ENCODE measurements at places on chromosomes 3 and 15.
A peak's percentile ranks its signal among the peaks of the same experiment; 100 is the strongest.

DNA sequence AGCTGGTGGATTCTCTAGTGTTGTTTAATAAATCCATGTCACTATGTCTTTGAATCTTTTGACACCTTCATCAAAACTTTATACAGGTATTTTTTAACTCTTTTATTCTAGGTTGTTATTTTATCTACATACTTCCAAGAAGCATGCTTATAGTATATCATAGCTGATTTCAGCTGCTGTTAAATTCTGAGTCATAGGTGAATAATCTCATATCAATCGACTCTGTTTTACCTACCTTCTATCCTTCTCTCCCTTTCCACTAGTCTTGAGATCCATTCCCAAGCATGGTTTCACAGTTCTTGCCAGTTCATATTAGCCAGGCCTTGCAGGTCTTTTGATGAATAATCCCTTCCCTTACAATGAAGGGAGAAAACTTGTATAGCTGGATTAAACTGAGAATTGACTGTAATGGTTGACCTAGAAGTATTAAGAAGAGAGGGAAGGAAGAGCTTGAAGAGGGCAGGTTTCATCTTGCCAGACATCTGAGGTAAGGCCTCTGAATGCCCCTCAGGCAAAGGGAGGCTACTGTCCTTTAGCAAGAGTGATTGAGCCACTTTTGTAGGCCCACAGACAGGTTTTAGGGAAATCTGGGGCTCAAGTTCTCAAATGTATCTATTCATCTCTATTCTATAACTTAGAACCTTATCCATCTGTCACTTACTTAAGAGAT lies 146.4 kb downstream of the EPHA6 start:
- no peak for DNase-seq

GRCh38 chr3:35677797-35678196 lies 38.5 kb downstream of the ARPP21 start:
- no peak for DNase-seq

DNA sequence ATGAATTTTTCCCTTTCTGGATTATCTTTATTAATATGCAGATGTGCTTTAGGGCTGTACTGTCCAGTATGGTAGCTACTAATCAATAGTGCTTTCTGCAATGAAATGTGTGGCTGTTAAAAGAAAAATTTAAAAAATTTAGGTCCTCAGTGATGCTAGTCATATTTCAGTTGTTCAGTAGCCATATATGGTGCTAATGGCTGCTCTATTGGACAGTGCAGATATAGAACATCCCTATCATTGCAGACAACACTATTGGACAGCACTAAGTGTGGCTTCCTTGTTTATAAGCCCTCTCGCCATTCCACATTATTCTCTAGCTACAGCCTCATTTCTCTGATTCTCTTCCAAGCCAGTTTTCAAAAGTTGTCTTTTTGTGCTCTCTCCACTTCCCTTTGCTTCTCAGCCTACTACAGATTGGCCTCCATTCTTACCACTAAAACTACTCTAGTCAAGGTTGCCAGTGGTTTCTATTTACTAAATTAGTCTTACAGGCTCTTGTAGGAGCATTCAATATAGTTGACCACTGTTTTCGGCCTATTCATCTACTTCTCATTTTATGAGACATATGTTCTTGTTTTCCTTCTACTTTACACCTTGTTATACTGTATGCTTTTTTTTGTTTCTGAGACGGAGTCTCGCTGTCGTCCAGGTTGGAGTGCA lies 9.5 kb downstream of the MAPK6 start:
- DNase-seq = no peak

DNA sequence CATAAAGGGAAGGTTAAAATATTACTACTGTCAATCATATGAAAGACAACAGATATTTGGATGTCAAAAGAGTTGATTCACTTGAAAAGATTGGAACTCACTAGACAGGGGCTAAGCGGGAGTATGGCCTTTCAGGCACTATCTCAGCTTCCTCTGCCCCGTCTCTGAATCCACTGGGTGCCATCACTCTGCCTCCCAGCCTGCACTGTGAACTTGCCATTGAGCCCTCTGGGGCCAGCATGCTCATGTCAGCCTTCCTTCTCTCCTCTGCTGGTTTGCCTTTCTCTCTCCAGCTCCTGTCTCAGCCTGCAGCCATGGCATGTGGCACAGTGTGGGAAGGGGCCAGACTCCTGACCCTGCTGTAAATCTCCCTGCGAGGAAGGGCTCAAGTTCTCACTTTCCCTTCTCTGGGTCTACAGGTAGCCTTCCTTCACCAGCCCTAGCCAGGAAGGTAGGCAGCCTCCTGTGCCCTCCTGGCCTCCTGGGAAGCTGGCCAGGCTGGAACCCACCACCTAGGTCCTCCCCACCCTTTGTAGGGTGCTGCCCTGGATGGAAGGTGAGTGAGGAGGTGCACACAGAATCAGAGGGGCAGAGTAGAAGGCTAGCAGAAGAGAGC lies 54.0 kb upstream of the SLCO2A1 start:
- DNase-seq = no peak

DNA sequence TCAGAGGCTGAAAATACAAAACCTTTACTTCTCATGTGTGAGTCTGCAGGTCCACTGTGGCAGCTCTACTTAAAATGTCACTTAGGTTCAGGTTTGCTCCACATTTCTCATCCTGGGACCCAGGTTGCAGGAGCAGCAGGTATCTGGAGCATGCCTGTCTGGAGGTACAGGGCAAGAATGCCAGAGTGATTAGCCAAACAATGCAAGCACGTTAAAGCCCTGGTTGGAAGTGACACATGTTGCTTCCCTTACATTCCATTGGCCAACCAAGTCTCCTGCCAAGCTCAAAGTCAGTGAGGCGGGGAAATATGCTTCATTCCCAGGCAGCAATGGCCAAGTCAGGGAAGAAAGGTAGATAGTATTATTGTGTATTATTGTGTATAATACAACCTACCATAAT lies 76.8 kb upstream of the ARL6 start:
- no peak for DNase-seq

DNA sequence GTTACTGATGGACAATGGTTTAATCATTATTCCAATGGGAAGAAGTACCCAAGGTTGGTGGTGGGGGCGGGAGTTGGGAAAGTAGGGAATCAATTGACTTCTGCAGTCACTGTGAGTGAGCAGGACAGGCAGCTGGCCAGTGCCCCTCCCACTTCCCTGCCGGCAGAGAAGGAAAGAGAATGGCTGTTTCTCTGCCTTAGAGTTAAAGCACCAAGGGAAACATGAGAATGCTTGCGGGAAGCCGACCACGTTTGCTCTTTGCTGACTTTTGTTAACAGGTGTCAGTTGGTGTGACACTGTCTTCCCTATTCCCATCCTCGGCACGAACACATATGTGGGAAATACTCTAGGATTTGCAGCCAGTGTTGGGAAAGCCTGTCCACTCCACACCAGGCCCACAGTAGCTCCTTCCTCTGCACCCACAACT lies 33.5 kb upstream of the MFSD1 start:
- DNase-seq = no peak

DNA sequence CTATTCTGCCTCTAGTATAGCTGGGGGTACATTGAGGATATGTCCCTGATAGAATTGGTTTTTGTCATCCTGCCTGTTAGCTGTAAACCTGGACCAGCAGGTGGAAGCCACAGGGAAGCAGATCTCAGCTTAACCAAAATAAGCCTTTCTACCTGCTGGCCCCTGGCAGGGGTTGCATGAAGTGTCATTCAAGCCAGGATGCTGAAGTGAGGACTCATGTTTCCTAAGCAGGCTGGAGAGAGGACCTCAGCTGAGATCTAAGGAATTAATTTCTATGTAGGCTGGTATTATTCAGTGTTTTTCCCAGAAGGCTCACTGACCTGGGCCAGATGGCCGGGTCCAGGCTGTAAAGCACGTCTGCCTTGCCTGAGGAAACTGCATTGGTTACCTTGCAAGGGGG lies 128.9 kb downstream of the MEGF11 start:
- no peak for DNase-seq

GRCh38 chr15:101458908-101459578 lies 30.5 kb downstream of the PCSK6 start:
- DNase-seq = no peak

- no peak for DNase-seq
These were observed 21.0 kb downstream of the ZNF80 start for GRCh38 chr3:114216186-114216970.

GRCh38 chr15:79037848-79038247 lies 52.7 kb downstream of the RASGRF1 start:
- no peak for DNase-seq

GRCh38 chr15:78932258-78932808 lies 12.5 kb downstream of the CTSH start:
- DNase-seq = no peak

GRCh38 chr15:26433818-26434217 lies 339.0 kb downstream of the GABRB3 start:
- no peak for DNase-seq

- DNase-seq = no peak
These were observed 370.9 kb downstream of the NR2F2 start for GRCh38 chr15:96701443-96701842.

- DNase-seq = no peak
These were observed 1.9 kb downstream of the CSK start for GRCh38 chr15:74783808-74784175.

- DNase-seq = peak; percentile 57
These were observed 27.7 kb upstream of the DCP1A start for GRCh38 chr3:53375019-53375418.

DNA sequence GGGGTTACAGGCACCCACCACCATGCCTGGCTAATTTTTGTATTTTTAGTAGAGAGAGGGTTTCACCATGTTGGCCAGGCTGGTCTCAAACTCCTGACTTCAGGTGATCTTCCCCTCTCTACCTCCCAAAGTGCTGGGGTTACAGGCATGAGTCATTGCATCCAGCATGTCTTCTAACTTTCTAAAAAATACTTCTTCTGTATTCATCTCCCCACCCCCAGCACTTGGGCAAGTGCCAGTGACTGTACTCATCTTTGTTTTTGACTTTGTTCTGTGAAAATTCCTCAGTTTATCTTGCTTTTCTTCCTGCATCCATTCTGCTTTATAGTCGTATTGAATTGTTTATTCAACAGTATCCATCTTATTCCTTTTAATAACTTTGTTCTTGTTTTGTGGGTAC lies 47.6 kb downstream of the ARIH1 start:
- no peak for DNase-seq

- DNase-seq = no peak
These were observed 7.4 kb downstream of the PRC1 start for GRCh38 chr15:90986790-90987507.

GRCh38 chr15:40388941-40389823 lies 6.7 kb downstream of the KNSTRN start:
- no peak for DNase-seq

- DNase-seq = no peak
These were observed 9.1 kb downstream of the CIDEC start for GRCh38 chr3:9870978-9871377.

GRCh38 chr15:81087066-81087465 lies 47.0 kb upstream of the CFAP161 start:
- DNase-seq = no peak

- DNase-seq = no peak
These were observed 140.3 kb downstream of the FEZF2 start for GRCh38 chr3:62233065-62233464.

- no peak for DNase-seq
These were observed 1.3 kb downstream of the CPNE4 start for GRCh38 chr3:132033471-132033870.

DNA sequence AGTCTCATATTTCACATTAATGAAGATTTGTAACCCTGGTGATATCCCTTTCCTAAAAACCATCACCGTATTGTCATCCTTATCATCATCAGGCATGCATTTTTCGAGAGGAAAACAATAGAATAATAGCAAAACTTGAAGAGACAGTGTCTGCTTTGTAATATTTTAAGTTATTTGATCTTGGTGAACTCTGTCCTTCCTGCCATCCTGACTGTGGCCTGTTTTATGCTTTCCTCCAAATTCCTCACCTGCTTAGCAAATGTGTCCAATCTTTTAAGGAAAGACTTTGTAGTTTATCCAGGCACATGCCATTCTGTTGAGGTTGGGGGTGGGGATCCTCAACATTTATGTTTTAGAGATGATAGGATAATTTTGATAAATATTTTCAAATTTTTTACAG lies 306.1 kb upstream of the COL8A1 start:
- DNase-seq = no peak

DNA sequence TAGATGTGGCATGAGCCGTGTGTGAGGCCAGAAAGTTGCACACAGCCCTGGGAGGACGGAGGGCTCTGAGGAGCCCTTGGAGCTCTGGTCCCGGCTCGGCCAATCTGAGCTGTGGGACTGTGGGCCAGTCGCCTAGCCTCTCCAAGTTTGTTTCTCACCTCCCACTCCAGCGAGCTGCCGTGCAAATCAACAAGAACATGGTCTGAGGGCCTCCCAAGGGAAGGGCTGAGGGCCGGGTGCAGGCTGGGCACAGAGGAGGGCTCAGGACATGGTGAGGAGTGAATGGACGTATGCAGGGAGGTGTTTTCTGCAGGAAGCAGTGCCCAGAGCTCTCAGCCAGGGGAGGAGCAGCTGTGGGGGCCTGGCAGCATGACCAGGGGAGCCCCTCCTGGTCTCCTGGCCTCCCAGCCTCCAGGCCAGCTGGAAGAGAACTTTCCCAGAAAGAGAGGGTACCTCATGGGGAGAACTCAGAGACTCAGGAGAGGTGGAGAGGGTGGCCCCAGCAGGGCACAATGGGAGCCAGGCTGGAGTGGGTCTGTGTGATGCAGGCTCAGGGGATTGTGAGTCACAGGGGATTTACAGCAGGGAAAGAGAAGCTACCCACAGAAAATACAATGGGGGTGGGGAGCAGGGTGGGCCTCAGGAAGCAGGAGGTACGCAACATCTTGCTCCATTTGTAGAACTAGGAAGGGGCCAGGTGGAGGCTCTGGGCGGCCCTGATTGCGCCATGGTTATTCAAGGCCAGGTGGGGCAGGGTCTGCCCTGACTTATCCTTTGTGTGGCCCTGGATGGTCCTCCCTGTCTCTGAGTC lies 24.8 kb downstream of the PSTPIP1 start:
- no peak for DNase-seq

- no peak for DNase-seq
These were observed 211.9 kb upstream of the GOLGA6L4 start for GRCh38 chr15:84023636-84024035.

All from GDM1 (cell line).